Hair follicular keratinocyte (primary cell): ENCODE measurements at places on chromosomes 6 and 20. TPM values are rescaled to one million over a fixed set of nuclear protein-coding genes. Genes with fewer than 3 reads are reported as not detected.

The SLC13A3 gene
- total RNA-seq = 7.9 and 9.2 TPM in 2 replicates

The OTOR gene
- not detected in 2 replicates for total RNA-seq

The SULF2 gene
- total RNA-seq = 90.8 and 118 TPM in 2 replicates

The PARD6B gene
- 1.2 and 1.6 TPM in 2 replicates for total RNA-seq

The GPR31 gene
- total RNA-seq = not detected in 2 replicates

The CLDN20 gene
- total RNA-seq = not detected in 2 replicates

The NEURL2 gene
- 1.7 and 3.4 TPM in 2 replicates for total RNA-seq

The CDK19 gene
- total RNA-seq = 1.7 and 2.5 TPM in 2 replicates

The MYL9 gene
- total RNA-seq = 2.7 and 8.3 TPM in 2 replicates

The METTL24 gene
- not detected in 2 replicates for total RNA-seq

The SAMD5 gene
- total RNA-seq = 1.7 and 1.8 TPM in 2 replicates

The NOX3 gene
- total RNA-seq = not detected in 2 replicates

The GNRH2 gene
- total RNA-seq = 1.3 TPM in 1 of 2 replicates, not detected in the other

The SMPDL3A gene
- 2.5 and 6.1 TPM in 2 replicates for total RNA-seq

The PRRT1 gene
- not detected in 2 replicates for total RNA-seq

The NHSL1 gene
- 15.2 and 26.2 TPM in 2 replicates for total RNA-seq

The TSPO2 gene
- not detected in 2 replicates for total RNA-seq

The SCRT2 gene
- total RNA-seq = not detected in 2 replicates

The GPR6 gene
- total RNA-seq = not detected in 2 replicates

The E2F1 gene
- total RNA-seq = 3.2 and 5.3 TPM in 2 replicates

The GATA5 gene
- total RNA-seq = not detected in 2 replicates

The COL21A1 gene
- 0.08 and 0.39 TPM in 2 replicates for total RNA-seq

The B3GALT4 gene
- total RNA-seq = 2.2 and 4.5 TPM in 2 replicates

The CYP24A1 gene
- 2.6 and 5.7 TPM in 2 replicates for total RNA-seq

The COL12A1 gene
- 121 and 205 TPM in 2 replicates for total RNA-seq

The TBC1D20 gene
- total RNA-seq = 21.2 and 31.8 TPM in 2 replicates

The TMEM170B gene
- total RNA-seq = 0.04 and 0.08 TPM in 2 replicates

The ULBP1 gene
- total RNA-seq = 1.3 and 2.8 TPM in 2 replicates

The KCNQ2 gene
- total RNA-seq = not detected in 2 replicates

The PTP4A1 gene
- 35.1 and 47.0 TPM in 2 replicates for total RNA-seq

The ABCC10 gene
- 18.0 and 19.7 TPM in 2 replicates for total RNA-seq

The C4A gene
- total RNA-seq = 1.7 and 3.4 TPM in 2 replicates

The MAP3K4 gene
- total RNA-seq = 15.8 and 17.6 TPM in 2 replicates

The PSORS1C1 gene
- 2.4 and 3.5 TPM in 2 replicates for total RNA-seq

The SSTR4 gene
- not detected in 2 replicates for total RNA-seq

The MACROD2 gene
- 0.16 and 0.76 TPM in 2 replicates for total RNA-seq

The GFOD1 gene
- total RNA-seq = 7.4 and 8.4 TPM in 2 replicates

The COX4I2 gene
- not detected in 2 replicates for total RNA-seq

The KIAA1586 gene
- total RNA-seq = 4.6 and 5.4 TPM in 2 replicates
